ENCODE measurements at places on chromosomes 12 and 14. TPM values are rescaled to one million over a fixed set of nuclear protein-coding genes. Genes with fewer than 3 reads are reported as not detected.
A peak's percentile ranks its signal among the peaks of the same experiment; 100 is the strongest.

Gene KRT6A
- total RNA-seq, result not detected

Gene MRPL42
- total RNA-seq, result 78.2 TPM

Gene BDKRB2
- 1.4 TPM for total RNA-seq

Gene TPPP2
- not detected for total RNA-seq

- H3K4me3 ChIP-seq, result no peak overlapping the region
- DNase-seq, result no peak
- no peaks in the 10 kb centered on the region for H3K4me1 ChIP-seq
These were observed 147.2 kb downstream of the GRIN2B start for GRCh38 chr12:13834241-13834640.

GRCh38 chr12:9027161-9028059 is 38.1 kb downstream of the KLRG1 start:
- no peaks in the 10 kb centered on the region for H3K36me3 ChIP-seq
- no peaks in the 10 kb centered on the region for H3K4me1 ChIP-seq
- H3K4me3 ChIP-seq, result no peak overlapping the region
- no peaks in the 10 kb centered on the region for H3K27me3 ChIP-seq

DNA sequence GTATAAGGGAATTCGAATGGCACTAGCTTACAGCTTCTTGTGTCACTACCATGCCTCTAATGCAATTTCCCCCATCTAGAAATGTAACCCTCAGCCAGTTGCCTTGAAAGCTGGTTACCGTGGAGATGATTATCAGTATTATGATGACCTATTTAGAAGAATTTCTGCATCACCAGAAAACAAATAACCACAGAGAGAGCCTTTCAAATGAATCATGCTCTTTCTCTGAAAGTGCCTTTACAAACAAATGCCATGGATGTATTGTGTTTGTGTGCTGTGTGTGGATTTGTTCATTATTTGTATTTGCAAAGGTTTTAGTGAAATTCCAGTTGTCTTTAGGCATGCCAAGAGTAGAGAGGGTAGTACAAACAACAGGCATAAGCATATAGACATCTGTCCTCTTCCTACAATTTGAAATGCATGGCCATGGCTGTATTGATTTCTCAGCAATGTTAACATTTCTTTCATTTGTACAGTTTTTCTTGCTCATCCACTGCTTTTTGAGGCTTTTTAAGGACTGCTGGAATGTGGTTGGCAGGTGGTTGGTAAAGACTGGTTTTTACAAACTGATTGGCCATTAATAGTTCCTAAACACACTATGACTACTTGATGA is 266.5 kb downstream of the PAWR start:
- peaks cover 49% of the 10 kb centered on the region for H3K4me1 ChIP-seq
- H3K36me3 ChIP-seq, result no peaks in the 10 kb centered on the region
- peak overlapping the region; percentile 94 for H3K27ac ChIP-seq

DNA sequence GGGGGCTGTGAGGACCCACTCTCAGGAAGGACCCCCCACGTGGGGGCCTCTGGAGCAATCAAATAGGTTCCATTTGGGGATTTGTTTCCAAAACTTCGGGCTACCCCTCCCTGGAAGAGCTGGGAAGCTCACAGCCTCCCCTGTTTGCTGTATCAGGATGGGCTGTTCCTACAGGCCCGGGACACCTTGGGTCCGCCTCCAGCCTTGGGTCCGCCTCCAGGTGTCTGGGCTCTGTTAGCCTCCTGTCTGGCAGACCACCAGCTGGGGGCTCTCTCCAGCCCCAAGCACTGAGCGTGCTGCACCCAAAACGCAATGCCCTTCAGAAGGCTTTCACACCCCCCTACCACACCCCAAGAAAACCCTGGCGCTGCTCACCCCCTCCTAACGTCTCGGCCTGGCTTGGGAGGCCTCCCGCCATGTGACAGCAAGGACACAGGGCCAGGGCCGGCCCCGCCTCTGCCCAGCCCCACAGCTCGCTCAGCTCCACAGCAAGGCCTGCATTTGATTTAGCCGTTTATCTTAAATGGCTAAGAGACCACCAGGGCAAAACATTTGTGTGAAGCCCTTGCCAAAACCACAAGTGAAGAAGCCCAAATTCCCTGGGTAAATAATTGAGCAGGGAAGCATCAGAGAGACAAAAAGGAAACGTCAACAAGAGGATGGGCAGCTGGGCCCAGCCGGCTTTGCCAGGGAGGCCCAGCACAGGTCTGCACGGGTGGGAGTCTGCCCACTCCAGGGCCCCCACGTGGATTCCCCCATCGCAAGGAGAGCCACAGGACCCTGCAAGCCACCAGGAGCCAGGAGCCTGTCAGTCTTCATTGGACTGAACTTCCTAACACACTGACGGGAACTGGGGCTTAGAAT is 39.9 kb downstream of the BCL11B start:
- H3K36me3 ChIP-seq, result no peaks in the 10 kb centered on the region
- no peaks in the 10 kb centered on the region for H3K4me1 ChIP-seq
- no peak overlapping the region for H3K4me3 ChIP-seq

DNA sequence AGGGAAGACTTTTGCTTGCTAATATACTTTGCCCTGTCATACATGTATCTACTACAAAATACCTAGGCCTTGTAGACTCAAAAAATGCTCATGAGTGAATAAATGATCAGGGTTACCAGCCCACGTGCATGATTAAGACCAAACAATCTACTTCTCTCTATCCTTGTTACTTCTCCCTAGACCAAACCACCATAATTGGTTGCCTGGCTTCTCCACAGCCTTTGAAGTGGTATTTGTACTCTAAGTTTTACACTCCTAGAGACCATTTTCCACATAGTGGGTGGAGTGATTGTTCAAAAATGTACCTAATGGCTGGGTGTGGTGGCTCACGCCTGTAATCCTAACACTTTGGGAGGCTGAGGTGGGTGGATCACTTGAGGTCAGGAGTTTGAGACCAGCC is 14.1 kb upstream of the RPS6KL1 start:
- no peak for DNase-seq
- H3K4me3 ChIP-seq, result no peak overlapping the region
- H3K27me3 ChIP-seq, result no peaks in the 10 kb centered on the region
- no peak overlapping the region for H3K27ac ChIP-seq
- H3K4me1 ChIP-seq, result no peaks in the 10 kb centered on the region
- no peaks in the 10 kb centered on the region for H3K36me3 ChIP-seq

DNA sequence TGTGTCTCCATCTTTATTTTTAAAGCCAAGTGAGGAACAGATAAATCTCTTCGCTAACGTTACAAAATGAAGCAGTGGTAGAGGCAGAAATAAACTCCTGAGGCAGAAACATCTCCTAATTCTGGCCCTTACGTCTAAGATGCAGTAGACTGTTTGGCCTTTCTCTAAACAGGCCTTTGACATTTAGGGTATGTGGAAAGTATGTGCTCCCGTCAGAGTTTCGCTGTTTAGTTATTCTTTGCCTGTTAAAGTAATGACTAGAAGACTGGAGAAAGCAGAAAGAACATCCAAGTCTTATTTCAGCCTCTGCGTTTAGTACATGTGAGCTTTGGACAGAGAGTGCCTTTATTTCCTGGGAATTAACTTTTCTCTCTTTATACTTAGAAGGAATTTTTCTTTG is 216.6 kb downstream of the RAD51B start:
- no peaks in the 10 kb centered on the region for H3K27me3 ChIP-seq
- no peak overlapping the region for H3K4me3 ChIP-seq
- no peaks in the 10 kb centered on the region for H3K4me1 ChIP-seq
- no peaks in the 10 kb centered on the region for H3K36me3 ChIP-seq
- DNase-seq, result no peak
- no peak overlapping the region for H3K27ac ChIP-seq

- no peak overlapping the region for H3K4me3 ChIP-seq
- no peak overlapping the region for H3K27ac ChIP-seq
- DNase-seq, result no peak
- peaks cover 7% of the 10 kb centered on the region for H3K4me1 ChIP-seq
- no peaks in the 10 kb centered on the region for H3K36me3 ChIP-seq
- no peaks in the 10 kb centered on the region for H3K27me3 ChIP-seq
These were observed 65.2 kb downstream of the KDM2B start for GRCh38 chr12:121515615-121516014.

GRCh38 chr12:109192358-109192757 is 76.0 kb downstream of the ACACB start:
- H3K4me1 ChIP-seq, result peaks cover 4% of the 10 kb centered on the region
- peaks cover 5% of the 10 kb centered on the region for H3K36me3 ChIP-seq
- no peak overlapping the region for H3K4me3 ChIP-seq
- no peak overlapping the region for H3K27ac ChIP-seq
